DND-41 (cell line): ENCODE measurements at places on chromosomes 7 and 10.

GRCh38 chr10:14822879-14823755, 14.7 kb downstream of the CDNF start:
- no peak overlapping the region for H3K4me3 ChIP-seq
- H3K27ac ChIP-seq, result no peak overlapping the region
- DNase-seq, result no peak
- peaks cover 3% of the 10 kb centered on the region for H3K27me3 ChIP-seq

GRCh38 chr7:121446526-121446925, 50.4 kb upstream of the FAM3C start:
- no peaks in the 10 kb centered on the region for H3K27me3 ChIP-seq
- no peak for DNase-seq
- no peaks in the 10 kb centered on the region for H3K4me1 ChIP-seq
- no peak overlapping the region for H3K27ac ChIP-seq
- H3K4me3 ChIP-seq, result no peak overlapping the region
- H3K36me3 ChIP-seq, result no peaks in the 10 kb centered on the region

DNA sequence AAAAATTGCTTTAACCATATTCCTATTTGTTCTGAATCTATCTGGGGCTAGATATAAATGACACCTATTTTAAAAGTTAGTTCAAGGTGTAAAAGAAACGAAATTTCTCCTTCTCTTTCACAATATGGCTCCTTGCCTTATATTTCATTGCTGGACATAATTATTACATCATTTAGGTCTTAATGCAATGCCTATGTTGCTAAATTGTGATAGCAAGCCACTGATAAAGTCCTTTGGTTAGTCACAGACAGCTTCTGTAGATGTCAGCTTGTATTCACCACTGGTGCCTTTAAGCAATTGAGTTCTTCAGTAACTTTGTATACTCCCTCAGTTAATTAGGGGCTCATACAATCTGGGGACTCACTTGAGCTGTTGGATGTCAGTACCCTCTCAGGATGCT, 1236.6 kb downstream of the GATA3 start:
- 0 out of 2 replicates have a peak, but pooled peaks cover 2% of the 10 kb centered on the region for H3K4me1 ChIP-seq
- no peaks in the 10 kb centered on the region for H3K36me3 ChIP-seq
- H3K27me3 ChIP-seq, result no peaks in the 10 kb centered on the region
- H3K27ac ChIP-seq, result no peak overlapping the region
- DNase-seq, result no peak

GRCh38 chr7:5666361-5666760, 115.1 kb downstream of the RNF216 start:
- H3K4me3 ChIP-seq, result no peak overlapping the region
- H3K27ac ChIP-seq, result no peak overlapping the region
- no peak for DNase-seq
- H3K36me3 ChIP-seq, result peaks cover 48% of the 10 kb centered on the region

GRCh38 chr7:28076423-28077200, 104.0 kb downstream of the JAZF1 start:
- no peaks in the 10 kb centered on the region for H3K27me3 ChIP-seq
- no peaks in the 10 kb centered on the region for H3K4me1 ChIP-seq
- H3K27ac ChIP-seq, result no peak overlapping the region

- DNase-seq, result no peak
- peaks cover 8% of the 10 kb centered on the region; the same call in 1 of the 2 replicates for H3K36me3 ChIP-seq
- H3K27me3 ChIP-seq, result no peaks in the 10 kb centered on the region
- no peaks in the 10 kb centered on the region for H3K4me1 ChIP-seq
- no peak overlapping the region for H3K4me3 ChIP-seq
Measured at GRCh38 chr7:40077849-40078248, 56.6 kb downstream of the MPLKIP start.

- no peaks in the 10 kb centered on the region for H3K36me3 ChIP-seq
- H3K4me1 ChIP-seq, result peaks cover 16% of the 10 kb centered on the region
- no peak for DNase-seq
- peak overlapping the region; percentile 68 for H3K27ac ChIP-seq
- no peaks in the 10 kb centered on the region for H3K27me3 ChIP-seq
Measured at GRCh38 chr10:31759124-31759798, 169.4 kb downstream of the ARHGAP12 start.
